ENCODE measurements at places on chromosomes 5 and 9. TPM values are rescaled to one million over a fixed set of nuclear protein-coding genes. Genes with fewer than 3 reads are reported as not detected.

Gene GIN1
- total RNA-seq: 8.8 TPM

DNA sequence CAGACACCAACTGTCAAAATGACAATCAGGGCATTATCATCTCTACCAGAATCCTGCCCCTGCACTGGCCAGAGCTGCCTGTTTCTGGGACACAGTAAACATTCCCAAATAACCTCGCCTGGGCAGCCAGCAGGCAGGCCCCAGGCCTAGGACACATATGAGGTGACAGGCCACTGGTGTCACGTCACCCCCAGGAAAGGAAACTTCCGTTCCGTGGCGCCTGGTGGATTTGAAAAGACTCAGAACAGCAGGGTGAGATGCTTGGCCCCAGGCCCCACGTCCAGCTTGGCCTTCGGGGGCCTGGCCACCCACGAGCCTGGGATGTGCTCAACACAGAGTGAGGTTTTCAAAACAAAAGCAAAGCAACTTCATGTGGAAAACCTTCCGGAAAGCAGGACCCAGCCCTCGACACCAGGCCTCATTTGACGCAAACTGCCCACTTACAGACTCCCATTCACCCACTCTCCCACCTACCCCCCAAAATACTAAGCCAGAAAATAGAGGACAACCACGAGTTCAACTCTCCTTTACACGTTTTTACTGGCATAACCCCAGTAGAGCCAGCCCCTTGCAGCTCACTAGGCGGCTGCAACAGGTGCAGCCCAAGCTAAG lies 1.2 kb downstream of the SEMA4D start:
- no peak for DNase-seq

DNA sequence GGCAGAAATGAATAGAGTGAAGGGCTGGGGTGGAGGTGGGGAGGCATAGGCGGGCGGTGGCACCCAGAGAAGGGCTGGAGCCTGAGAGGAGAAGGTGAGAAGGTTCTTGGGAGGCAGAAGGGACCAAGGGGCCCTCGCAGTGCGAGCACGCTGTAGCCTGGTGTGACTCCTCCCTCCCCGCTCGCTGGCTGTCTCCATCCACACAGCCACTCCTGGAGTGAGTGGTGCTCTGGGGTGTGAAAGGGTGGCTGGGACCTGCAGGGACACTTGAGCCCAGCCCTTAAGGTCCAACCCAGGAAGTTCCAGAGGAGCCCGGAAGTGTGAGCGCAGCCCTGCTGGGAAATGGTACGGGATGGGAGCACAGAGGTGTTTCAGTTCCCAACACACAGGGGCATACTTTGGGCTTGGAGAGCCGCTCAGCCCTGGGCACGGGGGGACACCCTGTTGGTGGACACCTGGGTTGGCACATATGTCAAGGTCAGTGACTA lies 9.3 kb upstream of the SCGB3A1 start:
- DNase-seq: no peak

- no peak for DNase-seq
Measured at GRCh38 chr9:107158321-107158720, 124.8 kb upstream of the RAD23B start.
